ENCODE measurements at places on chromosomes 13 and 19.

- no peak for DNase-seq
These were observed 45.6 kb upstream of the ZNF562 start for GRCh38 chr19:9720541-9720940.

DNA sequence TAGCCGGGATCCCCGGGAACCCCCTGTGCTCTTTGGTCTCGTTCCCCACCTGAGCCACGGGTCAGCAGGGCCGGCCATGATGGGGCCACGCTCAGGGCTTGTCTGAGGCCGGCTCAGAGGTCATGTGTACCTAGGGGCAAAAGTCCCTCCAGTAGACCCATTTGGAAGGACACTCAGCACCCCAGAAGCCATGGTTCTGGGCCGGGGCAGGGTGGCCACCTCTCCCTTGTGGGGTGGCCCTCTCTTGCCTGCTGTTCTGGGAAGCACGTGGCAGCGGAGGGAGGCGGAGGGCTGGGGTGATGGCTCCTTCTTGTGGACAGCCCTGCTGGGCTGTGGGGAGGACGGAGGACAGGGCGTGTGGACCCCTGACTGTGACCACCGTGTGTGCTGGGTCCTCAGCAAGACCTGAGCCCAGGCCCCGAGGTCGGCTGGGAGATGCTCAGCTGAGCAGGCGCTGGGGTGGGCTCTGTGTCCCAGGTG lies 6.4 kb upstream of the PEAK3 start:
- no peak for DNase-seq

DNA sequence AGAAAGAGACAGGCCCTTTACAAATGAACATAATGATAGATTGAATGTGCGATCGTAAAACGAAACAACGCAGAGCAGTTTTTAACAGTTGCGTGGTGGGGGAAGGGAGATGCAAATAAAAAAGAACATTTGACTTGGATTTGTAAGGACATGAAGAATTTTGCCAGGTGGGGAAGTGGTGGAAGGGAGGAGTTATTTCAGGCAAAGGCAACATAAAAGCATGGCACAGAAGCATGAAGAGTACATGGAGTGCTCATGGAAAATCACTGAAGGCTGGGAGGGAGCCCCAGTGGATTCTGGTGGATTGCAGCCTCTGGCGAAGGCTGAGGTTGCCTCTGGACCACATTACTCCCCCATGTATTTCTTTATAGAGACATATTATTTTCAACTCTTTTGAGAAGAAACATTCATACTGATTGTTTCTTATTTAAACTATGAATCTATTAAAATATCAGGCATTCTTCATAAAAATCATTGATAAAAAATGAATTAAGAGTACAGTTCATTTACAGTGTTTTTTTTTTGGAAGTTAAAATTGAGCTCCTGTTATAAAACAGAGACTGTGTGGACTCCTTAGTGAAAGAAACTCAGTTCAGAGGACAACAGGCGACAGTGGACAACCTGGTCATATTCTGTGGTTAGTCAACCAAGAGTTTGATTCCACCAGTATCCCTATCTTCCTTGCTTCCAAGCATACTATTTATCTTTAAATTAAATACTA lies 57.5 kb downstream of the STARD13 start:
- no peak for DNase-seq

DNA sequence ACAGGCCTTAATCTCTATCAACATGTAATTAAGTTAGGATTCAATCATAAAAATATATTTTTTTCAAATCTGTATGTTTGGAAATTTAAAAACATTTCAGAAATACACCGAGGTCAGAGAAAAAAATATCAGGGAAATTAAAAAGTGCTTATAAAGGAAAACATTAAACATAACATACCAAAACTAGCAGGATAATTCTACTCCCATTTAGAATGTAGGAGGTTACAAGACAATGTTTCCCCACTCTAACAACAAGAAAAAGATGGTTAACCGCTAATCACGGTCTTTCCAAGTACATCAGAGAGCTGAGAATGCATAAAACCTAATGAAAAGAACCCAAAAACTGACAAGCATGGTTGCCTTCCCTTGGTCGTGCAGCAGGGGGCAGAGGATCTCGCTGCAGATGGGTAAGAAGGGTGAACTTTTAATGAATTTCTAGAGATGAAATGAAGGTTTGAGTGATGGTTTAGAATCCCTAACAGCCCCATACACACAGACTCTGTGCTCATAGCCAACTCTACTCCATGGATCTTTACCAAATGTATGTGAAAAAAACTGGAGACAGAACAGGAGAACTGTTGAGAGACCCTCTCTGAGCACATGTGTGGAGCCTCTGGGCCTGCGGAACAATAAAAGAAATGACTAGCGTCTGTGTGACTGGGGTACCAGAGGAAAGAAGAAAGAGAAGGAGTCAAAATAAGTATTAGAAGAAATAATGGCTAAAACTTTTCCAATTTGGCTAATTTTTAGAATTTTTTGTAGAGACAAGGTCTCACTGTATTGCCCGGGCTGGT lies 51.3 kb upstream of the LSM14A start:
- DNase-seq: peak; percentile 68

DNA sequence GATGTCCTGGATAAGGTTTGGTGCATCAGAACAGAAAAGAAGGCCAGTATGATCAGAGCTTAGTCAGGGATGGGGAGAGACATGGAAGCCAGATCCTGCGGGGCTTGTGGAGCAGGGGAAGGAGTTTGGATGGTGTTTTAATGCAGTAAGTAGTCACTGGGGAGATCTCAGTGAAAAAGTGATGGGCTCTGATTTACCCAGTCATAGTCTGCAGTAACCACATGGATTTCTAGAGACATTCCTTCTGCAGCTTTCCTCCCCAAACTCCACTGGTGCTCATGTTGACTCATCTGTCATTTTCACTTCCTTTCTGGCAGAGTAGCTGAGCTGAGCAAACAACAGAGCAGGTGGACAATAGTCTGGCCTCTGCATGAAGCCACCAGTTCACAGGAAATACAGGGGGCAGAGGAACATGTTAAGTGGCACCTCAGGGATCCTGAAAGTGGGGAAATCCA lies 144.1 kb downstream of the DPF1 start:
- no peak for DNase-seq

DNA sequence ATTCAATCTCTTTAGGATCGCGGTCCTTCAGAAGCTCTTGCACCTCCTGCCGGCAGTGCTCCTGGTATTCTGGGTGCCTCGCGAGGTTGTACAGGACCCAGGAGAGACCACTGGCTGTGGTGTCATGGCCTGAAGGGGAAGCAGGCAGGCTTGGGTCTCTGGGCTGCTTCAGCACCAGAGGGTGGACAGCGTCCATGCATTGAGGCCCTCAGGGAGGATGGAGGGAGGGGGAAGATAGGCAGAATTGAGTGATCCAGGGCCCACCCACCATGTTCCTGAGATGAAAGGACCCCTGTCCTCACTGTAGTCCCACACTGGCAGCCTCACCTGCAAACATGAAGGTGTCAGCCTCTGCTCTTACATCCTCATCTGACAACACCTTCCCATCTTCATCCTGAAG lies 17.9 kb upstream of the OR10H5 start:
- no peak for DNase-seq

DNA sequence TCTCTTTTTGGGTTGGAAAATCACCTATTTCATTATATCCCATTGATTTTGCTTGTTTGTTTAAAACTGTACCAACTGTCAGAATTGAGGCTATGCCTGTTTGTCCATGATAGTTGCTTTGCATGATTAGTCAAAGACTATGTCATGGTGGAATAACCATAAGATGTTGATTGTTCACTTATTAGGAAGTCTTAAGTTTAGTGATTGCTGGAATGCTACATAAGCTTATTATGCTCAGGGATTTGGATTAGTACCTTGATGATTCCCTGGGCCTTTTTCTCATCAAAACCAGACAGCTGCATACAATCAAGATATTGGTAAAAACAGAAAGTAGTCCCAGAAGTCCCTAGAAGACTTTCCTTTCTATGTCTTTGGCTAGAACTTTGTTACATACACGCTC lies 954.7 kb downstream of the PCDH9 start:
- DNase-seq: no peak

- no peak for DNase-seq
These were observed 93.3 kb upstream of the USP29 start for GRCh38 chr19:57026476-57026875.

GRCh38 chr13:57631596-57632275 lies at the start of gene PCDH17:
Gene PCDH17 (plus strand): TSS chr13:57631744. CDS start chr13:57632547, 803 bp downstream.
- no peak for DNase-seq

GRCh38 chr13:85806553-85807175 lies 7.4 kb upstream of the SLITRK6 start:
- DNase-seq: no peak

DNA sequence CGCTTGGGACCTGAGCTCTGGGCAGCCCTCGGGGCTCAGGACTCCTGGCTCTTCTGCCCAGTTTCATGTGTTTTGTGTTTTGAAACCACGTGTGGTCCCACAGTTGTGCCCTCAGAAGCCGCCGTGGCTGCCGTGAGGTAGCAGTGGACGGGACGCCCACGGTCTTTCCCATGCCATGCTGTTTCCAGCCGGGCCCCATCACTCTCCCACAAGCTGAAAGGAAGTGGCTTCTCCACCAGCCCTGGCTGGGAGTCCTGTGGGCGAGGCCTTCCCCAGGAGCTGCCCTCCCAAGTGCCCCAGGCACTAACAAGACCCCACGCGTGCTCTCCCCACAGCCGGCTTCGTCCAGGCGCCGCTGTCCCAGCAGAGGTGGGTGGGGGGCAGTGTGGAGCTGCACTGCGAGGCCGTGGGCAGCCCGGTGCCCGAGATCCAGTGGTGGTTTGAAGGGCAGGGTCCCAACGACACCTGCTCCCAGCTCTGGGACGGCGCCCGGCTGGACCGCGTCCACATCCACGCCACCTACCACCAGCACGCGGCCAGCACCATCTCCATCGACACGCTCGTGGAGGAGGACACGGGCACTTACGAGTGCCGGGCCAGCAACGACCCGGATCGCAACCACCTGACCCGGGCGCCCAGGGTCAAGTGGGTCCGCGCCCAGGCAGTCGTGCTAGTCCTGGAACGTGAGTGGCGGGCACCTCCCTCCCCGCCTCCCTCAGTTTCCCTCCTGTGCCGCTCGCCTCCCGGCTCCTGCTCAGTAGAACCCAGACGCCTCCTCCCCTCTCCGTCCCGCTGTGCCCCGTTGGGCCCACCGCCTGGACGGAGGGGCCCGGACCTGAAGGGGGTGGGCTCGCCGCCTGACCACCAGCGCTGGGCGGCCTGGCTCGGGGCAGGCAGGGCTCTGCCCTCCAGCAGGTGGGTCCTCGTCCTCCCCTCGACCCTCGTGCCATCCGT lies 5.3 kb downstream of the BSG start:
- DNase-seq: no peak

All from CD4-positive, alpha-beta T cell treated with Interleukin-6 for 4 hours (primary cell).